ENCODE measurements at places on chromosomes 2 and 18. TPM values are rescaled to one million over a fixed set of nuclear protein-coding genes. Genes with fewer than 3 reads are reported as not detected.

LIMS3 gene
- total RNA-seq: 1.6 TPM

HOXD9 gene
- not detected for total RNA-seq

ATP6V1C2 gene
- not detected for total RNA-seq

KLHL30 gene
- not detected for total RNA-seq

UNC80 gene
- total RNA-seq: not detected

REG3A gene
- not detected for total RNA-seq

TUBA4B gene
- total RNA-seq: not detected

GALNT13 gene
- 0.14 TPM for total RNA-seq

POTEE gene
- 0.39 TPM for total RNA-seq

RFTN2 gene
- total RNA-seq: not detected

HOXD11 gene
- total RNA-seq: not detected

CERKL gene
- total RNA-seq: not detected

MEP1B gene
- not detected for total RNA-seq

KCNJ3 gene
- not detected for total RNA-seq

CIB4 gene
- not detected for total RNA-seq

KCNG3 gene
- total RNA-seq: 0.13 TPM

FAM110C gene
- 0.22 TPM for total RNA-seq

PRKAG3 gene
- not detected for total RNA-seq
